ENCODE measurements at places on chromosomes 1 and 21.
A peak's percentile ranks its signal among the peaks of the same experiment; 100 is the strongest.

DNA sequence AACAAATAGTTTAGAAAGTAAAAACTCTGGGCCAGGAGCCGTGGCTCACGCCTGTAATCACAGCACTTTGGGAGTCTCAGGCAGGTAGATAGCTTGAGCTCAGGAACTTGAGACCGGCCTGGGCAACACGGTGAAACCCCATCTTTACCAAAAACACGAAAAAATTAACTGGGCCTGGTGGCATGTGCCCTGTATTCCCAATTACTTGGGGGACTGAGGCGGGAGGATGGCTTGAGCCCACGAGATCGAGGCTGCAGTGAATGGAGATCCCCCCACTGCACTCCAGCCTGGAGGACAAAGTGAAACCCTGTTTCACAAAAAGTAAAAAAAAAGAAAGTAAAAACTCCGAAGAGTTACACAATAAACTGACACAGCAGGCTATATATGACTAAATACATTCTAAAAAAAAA is 10.6 kb downstream of the CEP170 start:
- H3K27ac ChIP-seq = no peak overlapping the region
- H3K36me3 ChIP-seq = no peaks in the 10 kb centered on the region
- no peaks in the 10 kb centered on the region for H3K27me3 ChIP-seq
- peaks cover 11% of the 10 kb centered on the region for H3K4me1 ChIP-seq
- H3K4me3 ChIP-seq = no peak overlapping the region

- no peaks in the 10 kb centered on the region for H3K27me3 ChIP-seq
- no peaks in the 10 kb centered on the region for H3K36me3 ChIP-seq
- H3K4me1 ChIP-seq = peaks cover 85% of the 10 kb centered on the region
- H3K27ac ChIP-seq = peak overlapping the region; percentile 51
These were observed 18.3 kb downstream of the IL6R start for GRCh38 chr1:154423304-154423987.

DNA sequence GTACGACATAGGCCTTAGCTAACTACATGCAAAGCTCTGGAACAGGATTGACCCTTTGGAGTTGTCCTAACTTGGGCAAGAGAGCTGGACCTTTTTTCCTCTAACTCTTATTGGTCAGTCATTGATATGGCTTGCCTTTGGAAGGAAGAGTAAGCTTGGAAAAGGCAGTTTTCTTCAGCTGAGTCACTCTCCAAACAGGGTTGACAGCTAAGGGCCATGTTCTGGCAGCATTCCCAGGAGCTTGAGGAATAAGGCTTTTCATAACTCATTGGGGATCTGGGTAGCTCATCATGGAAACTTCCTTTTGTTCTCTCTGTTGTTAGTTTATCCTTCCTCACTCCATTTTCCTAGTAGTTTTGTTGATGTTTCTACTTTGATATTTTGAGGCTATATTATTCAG is 14.5 kb upstream of the ERRFI1 start:
- H3K27ac ChIP-seq = no peak overlapping the region
- H3K4me1 ChIP-seq = no peaks in the 10 kb centered on the region
- no peaks in the 10 kb centered on the region for H3K27me3 ChIP-seq
- H3K4me3 ChIP-seq = no peak overlapping the region
- no peaks in the 10 kb centered on the region for H3K36me3 ChIP-seq

- no peaks in the 10 kb centered on the region for H3K36me3 ChIP-seq
- no peak overlapping the region for H3K27ac ChIP-seq
- DNase-seq = no peak
These were observed 33.5 kb downstream of the KCNC4 start for GRCh38 chr1:110243574-110243973.

DNA sequence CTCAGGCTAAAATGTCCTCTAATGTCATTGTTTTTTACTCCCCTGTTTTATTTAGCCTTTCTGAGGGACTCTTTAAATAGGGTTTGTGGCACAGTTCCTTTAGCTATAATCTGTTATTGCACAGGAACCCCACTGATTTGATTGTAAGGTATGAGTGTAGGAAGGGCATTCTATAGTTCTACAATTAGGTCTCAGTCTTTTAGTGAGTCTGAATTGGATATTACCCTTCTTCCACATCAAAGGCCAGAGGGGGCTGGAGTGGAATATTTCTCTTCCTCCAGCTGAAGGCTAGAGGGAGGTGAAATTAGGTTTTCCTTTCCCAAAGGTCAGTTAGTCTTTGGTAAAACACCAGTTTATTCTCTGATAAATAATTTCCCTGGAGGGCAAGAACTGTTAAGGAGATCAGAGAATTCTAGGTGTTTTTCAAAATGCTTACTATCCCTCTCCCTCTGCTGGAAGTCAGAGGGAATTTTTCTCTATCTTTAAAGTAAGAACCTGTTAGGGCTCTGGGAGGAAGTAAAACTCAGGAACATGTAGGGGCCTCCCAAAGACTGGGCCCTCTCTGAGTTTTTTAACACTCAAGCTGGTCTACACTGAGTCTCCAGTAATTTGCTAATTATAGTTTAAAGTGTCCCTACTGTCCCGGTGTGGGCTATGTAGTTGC is 176.3 kb upstream of the ZNHIT6 start:
- no peak for DNase-seq
- H3K27me3 ChIP-seq = no peaks in the 10 kb centered on the region
- H3K36me3 ChIP-seq = no peaks in the 10 kb centered on the region
- no peak overlapping the region for H3K4me3 ChIP-seq
- H3K4me1 ChIP-seq = no peaks in the 10 kb centered on the region
- H3K27ac ChIP-seq = no peak overlapping the region
